ENCODE measurements at places on chromosomes 4 and X.
A peak's percentile ranks its signal among the peaks of the same experiment; 100 is the strongest.

DNA sequence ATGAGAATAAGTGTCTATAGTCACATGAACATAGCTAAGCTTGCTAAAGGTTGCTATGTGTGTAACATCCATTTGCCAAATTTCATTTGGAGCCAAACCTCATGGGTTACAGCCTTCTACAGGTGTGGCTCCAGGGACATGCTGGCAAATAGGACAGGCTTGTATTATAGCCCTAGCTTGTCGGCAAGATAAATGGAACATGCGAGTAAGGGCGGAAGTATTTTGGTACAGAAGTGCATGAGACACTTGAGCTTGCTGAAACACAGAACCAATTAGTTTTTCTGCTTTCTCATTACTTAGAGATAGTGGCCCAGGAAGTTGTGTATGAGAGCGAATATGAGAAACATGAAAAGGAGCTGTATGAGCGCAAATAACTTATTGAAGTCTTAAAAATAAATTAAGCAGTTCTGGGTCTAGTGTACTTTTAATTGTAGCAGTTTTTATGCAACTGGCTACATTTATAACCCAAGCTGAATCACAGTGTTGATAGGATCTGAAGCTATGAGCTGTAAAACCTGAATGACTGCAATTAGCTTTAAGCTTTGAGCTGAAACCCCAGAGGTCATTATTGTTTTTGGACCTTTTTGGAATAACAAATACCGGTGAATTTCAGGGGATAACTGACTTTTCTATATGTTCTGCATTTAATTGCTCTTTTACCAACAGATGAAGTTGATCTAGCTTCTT, 64.6 kb downstream of the KDM5C start:
- DNase-seq: no peak

GRCh38 chr4:137393044-137393443, 139.2 kb downstream of the PCDH18 start:
- no peak for DNase-seq

DNA sequence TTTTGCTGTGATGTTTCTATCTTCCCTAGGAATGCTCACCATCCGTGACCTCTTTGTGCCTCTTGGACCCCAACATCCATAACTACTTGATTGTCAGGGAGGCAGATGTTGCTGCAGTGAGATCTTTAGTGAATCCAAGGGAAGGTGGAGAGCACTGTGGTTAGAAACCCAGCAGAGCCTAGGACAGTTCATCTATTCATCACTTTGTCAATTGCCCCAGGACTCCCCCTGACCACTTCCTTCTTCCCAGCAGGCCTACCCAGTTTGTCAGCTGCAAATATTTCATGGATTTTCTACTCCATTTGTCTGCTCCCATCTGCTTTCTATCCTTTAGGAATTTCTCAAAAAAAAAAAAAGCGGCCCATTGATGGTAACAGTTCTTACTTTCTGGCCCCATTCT, 942.8 kb downstream of the PCDH7 start:
- no peak for DNase-seq

DNA sequence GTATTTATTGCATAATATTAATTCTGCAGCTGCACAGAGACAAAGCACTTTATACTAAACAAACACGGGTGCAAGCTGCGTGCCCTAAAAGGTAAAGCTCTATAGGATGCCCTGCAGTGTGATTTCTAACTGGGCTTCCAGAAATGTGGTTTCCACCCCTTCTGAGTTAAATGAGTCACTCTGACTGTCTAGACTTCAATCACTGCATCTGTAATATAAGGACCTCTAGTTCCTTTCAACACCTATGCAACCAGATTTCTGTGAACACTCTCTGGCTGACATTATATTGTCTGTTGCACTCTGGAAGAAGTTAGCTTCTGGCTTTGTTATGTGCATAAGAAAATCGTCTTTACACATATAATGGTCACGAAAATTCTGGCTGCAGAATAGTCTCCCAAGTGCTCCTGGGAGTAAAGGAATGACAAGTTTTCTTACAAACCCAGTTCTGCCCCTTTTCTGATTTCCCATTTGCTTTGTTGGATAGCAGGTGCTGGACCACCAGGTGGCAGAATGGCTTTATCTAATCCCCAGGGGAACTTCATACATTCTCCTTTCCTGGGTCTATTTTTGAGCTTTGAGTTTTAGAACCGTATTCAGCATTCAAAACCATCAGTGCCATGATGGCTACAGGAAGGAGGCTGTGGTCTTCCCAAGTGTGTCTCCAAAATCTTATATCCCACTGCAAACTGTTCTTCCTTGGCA, 842.2 kb downstream of the STIM2 start:
- peak; percentile 3 for DNase-seq

- no peak for DNase-seq
These were observed 28.1 kb upstream of the GPC3 start for GRCh38 chrX:134013524-134013923.

DNA sequence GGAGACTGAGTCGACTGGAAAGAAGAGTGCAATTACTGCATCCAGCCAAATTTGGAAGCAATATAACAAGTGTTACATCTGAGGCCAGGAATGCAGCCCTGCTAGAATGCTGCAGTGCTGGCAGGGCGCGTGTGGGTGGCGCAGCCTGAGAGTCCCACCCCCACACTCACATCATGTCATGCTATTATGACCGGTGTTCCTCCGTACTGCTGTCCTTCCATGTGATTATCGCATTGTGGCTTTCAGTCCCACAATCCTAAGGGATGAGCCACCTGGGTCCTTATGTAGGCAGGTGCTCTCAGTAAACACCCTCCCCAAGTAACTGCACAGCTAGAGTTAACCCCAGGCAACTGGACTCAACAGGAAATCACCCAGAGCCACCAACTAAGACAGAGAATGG, 122.6 kb upstream of the CPEB2 start:
- peak; percentile 70 for DNase-seq

GRCh38 chr4:98793658-98794057, 135.2 kb upstream of the TSPAN5 start:
- DNase-seq: no peak

GRCh38 chr4:120672558-120673147, 249.9 kb downstream of the PRDM5 start:
- DNase-seq: no peak

DNA sequence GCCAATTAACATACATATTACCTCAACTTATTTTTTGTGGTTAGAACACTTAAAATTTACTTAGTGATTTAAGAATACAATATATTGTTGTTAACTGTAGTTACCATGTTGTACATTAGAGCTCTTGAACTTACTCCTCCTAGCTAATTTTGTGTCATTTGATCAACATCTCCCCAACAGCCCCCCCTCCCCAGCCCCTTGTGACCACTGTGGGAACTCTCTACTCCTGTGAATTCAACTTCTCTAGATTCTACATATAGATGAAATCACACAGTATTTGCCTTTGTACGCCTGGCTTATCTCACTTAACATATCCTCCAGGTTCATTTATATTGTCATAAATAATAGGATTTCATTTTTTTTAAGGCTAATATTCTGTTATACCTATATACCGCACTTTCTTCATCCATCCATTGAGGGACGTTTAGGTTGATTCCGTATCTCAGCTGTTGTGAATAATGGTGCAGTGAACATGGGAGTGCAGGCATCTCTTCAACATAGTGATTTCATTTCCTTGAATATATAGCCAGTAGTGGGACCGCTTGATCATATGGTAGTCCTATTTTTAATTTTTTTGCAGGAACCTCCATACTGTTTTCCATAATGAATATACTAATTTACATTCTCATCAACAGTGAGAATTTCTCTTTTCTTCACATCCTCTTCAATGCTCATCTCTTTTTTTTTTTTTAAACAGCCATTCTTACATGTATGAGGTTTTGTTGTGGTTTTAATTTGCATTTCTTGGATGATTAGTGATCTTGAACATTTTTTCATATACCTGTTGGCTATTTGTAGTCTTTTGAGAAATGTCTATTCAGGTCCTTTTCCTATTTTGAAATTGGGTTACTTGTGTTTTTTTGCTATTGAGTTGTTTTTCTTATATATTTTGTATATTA, 66.8 kb downstream of the RAPGEF2 start:
- no peak for DNase-seq

- DNase-seq: peak; percentile 11
These were observed 3.1 kb downstream of the ZNF827 start for GRCh38 chr4:145935253-145936141.

GRCh38 chr4:8836664-8837171, 34.9 kb downstream of the HMX1 start:
- DNase-seq: no peak

GRCh38 chr4:30380404-30380998, 339.7 kb upstream of the PCDH7 start:
- peak; percentile 44 for DNase-seq

GRCh38 chr4:175246941-175247340, 328.8 kb downstream of the ADAM29 start:
- no peak for DNase-seq

DNA sequence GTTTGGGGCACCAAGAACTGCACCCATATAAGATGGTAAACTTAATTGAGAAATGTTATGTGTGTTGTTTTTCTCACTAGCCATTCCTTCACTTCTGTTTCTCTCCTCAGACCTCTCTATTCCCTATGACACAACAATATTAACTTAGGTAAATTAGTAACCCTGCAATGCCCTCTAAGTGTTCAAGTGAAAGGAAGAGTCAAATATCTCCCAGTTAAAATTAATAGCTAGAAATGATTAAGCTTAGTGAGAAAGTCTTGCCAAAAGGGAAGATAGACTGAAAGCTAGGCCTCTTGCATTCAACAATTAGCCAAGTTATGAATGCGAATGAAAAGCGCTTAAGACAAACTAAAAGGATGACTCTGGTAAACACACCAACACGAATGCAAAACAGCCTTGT, 132.9 kb upstream of the KLF8 start:
- DNase-seq: peak; percentile 40

DNA sequence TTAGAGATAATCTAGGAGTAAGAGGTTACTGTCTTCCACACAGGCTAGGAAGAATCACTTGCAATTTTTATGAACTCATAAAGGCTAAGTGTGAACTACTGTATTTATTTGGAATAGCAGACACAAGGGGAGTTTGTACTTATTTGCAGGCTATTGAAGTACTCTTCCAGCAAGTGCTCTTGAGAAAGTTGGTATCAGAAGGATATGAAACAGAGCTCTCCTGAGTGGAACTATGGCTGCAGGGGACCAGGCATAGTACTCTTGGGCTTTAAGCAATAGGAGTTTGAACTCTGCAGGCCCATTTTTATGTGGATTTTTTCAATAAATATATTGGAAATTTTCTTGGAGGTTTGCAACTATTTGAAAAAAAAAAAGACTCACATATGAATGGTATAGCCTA, 756.3 kb upstream of the ATOH1 start:
- no peak for DNase-seq

GRCh38 chr4:63036159-63036866, 1372.9 kb downstream of the TECRL start:
- no peak for DNase-seq

GRCh38 chr4:55530167-55530566, 16.5 kb downstream of the CLOCK start:
- DNase-seq: no peak

- peak; percentile 47 for DNase-seq
These were observed 118.8 kb downstream of the MID1 start for GRCh38 chrX:10501611-10502010.

DNA sequence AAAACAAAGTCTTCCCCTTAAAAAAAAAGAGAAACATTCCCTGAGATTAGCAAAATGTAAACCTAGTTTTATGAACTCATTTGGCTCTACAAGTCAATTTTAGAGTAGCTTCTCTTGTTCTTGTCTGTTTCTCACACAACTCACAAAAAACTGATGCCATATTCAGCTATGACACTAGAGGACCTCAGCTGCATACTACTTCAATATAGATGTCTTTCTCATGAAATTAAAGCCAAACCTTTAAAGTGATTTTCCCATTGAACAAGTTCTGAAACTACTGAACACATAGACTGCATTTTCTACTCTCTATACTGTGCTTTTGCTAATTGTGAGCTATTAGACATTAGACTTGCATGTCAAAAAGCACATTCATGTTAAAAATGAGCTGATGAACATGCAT, 49.8 kb downstream of the TBCK start:
- peak; percentile 67 for DNase-seq

- DNase-seq: no peak
These were observed 104.9 kb upstream of the GIMD1 start for GRCh38 chr4:106473515-106473914.

- DNase-seq: peak; percentile 34
These were observed 23.7 kb downstream of the MAGEB1 start for GRCh38 chrX:30270639-30271038.

GRCh38 chrX:30895370-30895769, 6.3 kb upstream of the TAB3 start:
- DNase-seq: peak; percentile 50

GRCh38 chr4:38163216-38164006, 203.2 kb downstream of the PTTG2 start:
- DNase-seq: peak; percentile 85

Measured in kidney tubule cell (primary cell).